ENCODE measurements at places on chromosomes 2 and 18. TPM values are rescaled to one million over a fixed set of nuclear protein-coding genes. Genes with fewer than 3 reads are reported as not detected.

GRCh38 chr2:149858216-149858615 lies 270.6 kb upstream of the MMADHC start:
- DNase-seq: peak; percentile 52

DNA sequence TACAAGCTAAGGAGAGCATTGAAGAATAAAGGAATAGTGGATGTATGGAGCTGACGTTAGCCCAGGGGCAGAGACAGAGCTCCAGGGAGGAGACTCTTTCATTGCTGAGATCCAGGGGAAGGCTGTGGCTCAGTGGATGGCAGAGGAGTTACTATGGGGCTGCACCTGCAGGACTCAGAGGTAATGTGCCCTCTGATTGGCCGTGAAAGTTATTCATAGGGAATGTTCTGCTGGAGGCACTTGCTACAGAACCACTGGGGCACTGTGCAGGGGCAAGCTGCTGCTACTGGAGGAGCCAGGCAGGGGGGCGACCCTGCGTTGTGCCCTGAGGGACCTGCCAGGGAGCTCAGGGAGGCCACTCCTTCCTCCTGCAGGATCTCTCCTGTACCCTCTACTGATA lies 199.2 kb downstream of the PTPRM start:
- DNase-seq: no peak

DNA sequence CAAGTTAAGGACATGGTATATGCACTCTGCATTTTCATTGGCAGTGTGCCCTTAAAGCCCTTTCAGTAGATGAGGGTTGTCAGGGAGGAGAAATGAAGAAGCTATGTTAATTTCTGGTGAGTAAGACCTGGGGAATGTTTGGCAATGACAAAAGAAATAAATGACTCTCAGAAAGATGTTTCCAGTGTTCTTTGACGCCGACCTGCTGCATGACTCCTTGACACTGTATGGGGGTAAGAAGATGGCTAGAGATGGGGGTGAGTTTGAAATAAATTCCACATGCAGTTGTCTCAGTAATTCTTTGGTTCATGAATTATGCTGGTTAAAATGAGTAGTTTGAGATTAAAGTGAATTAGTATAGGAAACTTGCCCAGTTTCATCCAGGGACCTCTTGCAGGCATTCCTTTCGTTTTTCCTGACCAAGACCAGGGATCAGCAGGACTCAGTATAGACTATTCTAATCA lies 5.9 kb downstream of the CCDC121 start:
- peak; percentile 18 for DNase-seq

DNA sequence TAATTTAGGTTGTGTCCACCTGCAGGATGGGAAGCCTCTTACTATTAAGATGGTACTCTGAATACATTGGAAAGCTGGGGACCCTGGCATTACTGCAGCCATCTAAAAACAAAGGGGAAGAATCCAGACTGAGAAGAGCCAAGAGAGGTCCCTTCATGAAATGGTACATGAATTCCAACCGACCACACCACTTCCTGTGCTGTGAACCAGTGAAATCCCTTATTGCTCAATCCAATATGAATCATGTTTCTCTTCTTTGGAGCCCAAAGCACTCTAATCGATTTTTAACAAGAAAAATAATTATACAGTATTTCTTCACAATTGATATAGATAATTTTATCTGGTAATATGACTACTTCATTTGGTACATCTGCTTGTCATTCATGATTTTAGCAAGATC lies 479.7 kb upstream of the RAB6C start:
- no peak for DNase-seq

DNA sequence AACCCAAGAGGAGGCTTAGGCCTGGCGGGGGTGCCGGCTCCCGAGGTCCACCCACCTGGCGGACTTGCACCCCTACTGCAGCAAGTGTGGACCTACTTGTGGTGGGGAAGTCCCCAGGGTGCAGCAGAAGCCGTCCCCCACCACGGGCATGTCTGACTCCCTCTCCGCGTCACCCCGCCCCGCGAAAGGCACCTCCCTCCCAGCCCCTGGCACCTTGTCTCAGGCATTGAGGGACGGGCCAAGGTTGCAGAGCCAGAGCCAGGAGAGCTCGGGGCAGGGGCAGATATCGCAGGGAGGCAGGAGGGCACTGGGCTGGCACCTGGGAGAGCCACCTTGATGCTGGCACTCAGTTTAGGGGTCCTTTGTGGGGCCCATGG lies 19.0 kb downstream of the CROCC2 start:
- no peak for DNase-seq

GRCh38 chr2:144501118-144501517 lies 18.8 kb downstream of the ZEB2 start:
- peak; percentile 49 for DNase-seq

GRCh38 chr2:53827398-53828175 lies 32.2 kb downstream of the GPR75 start:
- no peak for DNase-seq

GRCh38 chr2:161990741-161991140 lies 83.3 kb downstream of the DPP4 start:
- peak; percentile 94 for DNase-seq

DNA sequence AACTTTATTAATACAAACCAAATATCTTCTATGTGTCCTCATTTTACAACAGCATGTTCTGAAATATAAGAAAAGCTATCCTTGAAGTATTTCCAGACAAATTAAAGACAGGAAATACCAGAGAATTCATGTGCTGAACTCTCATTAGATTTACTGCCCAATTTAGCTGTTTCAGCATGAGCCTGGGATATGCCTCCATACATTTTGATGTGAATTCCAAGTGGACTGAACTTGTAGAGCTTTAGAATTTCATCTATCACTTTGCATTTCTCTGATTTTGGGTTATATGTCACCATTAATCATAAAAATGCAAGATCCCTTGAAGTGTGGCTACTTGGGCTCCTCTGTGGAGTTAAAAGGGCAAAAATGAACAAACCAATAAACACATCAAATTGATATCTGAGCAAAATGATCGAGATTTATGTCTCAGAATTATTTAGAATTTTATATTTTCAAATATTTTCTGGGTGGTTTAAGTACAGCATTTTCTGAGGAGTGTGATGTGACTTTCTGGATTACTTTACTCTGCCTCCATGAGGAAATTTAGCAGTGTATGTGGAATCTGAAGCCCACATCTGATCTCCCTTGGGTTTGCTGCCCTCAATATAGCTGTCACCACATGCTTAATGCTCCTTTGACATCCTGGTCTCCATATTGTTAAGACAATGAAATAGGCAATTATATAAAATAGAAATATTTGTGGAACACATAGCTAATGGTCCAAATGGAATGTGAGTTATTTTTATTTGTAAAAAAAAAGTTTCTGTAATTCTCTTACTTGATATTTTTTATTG lies 206.6 kb upstream of the RBMS1 start:
- peak; percentile 30 for DNase-seq

DNA sequence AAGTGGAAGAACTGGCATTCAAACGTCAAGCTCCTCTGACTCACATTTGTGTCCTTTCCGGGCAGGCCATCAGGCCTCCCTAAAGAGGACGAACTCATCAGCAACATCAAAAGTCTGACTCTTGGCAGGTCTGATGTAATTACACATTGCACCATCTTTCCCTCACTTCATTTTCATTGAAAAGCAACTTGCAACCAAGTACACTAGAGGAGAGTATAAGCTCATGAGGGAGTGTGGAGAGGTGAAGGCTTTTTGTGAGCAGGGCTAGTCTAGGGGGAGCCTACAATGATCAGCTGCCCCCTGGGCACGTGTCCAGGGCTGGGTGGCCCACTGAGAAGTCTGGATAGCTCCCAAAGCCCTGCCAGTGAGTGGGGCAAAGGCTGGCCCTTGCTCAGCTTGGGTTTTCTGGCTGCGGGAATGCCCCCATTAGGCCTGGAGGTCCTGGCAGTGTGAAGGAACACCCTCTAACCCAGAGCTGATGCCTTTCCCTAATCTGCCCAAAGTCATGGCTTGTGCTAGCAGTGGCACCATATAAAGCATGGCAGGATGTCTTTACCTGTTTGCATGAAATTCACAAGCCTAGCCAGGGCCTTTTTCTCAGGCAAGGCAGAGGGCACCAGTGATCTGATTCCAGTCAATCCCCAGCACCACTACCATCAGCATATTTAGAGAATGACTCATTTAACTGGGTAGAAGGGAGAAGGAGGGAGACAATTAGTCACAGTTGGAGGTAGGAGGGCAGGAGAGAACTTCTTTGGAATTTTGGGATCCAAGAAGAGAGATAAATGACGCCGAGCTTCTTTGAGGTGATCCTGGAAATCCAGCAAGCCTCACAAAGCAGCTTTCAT lies 8.5 kb upstream of the DAW1 start:
- DNase-seq: peak; percentile 85

DNA sequence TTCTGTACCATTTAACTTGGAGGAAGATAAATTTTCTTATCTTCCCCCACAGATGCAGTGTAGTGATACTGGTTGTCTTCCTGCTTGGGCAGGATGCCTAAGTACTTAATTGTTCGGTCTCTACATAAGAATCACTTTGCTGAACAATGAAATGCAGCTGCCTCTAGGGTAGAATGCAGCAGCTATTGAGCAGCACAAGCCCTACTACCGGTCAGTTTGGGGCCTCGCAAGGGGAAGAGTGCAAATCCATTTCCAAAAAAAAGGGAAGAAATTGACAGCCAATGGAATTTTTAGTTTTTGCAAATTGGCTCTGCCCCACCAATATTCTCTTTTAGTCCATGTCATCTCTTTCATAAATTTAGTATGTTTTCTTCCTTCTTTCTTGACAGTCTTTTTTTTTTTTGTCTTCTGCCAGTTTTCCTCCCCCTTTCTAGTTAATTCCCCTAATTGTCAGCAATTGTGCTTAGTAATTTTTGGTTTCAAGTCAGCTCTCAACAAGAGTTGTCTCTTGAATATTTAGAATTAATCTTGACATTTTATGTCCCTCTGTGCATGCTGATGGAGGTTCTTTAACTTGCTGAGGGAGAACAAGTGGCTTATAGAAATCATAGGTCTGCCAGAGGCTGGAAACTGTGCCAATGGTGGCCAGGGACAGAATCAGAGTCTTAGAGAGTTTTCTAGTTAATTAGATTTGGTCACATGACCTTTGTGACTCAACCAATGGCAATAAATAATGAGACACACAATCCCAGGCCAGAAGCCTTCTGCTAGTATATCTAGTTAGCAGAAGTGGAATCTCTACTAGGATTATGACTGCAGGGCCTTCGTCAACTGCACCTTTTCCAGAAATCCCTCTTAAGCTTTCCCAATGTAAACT lies 270.0 kb downstream of the CTNNA2 start:
- DNase-seq: no peak

DNA sequence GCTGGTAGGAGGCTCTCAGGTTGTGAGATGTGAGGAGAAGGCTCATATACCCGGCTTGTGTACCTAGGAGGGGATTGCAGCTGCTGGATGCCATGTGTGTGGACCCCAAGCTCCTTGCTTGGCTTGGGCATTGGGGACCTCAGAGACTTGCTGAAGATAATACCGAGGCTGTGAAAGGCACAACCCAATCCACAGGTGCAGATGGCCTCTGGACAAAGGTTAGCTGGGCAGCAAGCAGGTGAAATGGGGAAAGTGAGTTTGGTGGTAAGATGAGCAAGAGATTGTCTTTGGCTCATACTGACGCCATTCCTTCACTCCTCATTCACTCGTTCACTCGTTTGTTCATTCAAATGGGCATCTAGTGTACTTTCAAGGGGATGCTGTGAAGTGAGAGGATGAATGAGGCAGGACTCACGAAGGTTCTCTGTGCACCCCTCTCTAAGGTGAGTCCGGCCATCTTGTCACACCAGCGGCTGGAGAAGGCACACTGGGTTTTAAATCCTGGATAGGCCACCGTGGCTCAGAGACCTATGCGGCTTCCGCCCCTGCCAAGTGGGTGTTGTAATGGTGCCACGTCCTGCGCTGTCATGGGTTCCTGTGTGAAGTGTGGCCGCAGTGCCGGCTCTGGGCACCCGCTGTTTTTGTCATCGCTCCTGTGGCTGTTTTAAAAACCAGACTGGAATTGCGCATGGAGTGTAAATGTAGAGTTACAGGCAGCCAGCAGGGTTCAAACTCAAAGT lies 13.7 kb downstream of the FBLN7 start:
- DNase-seq: no peak

DNA sequence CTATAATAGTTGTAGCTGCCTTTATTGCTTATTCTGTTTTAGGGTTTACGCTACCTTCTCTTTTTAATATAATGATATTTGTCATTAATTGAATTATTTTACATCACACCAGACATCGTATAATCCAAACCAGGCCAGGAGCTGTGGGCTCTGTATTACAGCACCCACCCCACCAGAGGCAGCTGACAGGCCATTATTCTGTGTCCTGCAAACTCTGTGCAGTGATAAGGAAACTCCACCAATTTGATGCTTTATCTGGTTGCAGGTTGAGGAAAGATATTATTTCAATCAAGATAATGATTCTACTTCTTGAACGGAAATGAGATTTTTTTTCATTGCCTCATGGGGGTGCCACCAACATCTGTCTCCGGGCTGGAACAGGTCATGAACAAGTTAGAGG lies 227.3 kb downstream of the ZBTB7C start:
- no peak for DNase-seq

DNA sequence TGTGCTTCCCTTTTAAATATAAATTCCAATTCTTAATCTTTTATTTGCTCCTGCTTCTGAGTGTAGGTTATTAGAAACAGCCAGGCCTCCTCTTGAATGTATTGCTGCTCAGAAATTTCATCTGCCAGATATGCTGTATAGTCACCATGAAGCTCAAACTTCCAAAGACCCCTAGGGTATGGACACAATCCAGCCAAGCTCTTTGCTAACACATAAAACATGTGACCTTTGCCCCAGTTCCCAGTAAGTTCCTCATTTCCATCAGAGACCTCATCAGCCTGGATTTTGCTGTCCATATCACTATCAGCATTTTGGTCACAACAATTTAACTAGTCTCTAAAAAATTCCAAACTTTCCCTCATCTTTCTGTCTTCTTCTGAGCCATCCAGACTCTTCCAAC lies 75.2 kb downstream of the MAP2 start:
- DNase-seq: peak; percentile 31

GRCh38 chr18:37285825-37286224 lies 279.8 kb downstream of the CELF4 start:
- no peak for DNase-seq

DNA sequence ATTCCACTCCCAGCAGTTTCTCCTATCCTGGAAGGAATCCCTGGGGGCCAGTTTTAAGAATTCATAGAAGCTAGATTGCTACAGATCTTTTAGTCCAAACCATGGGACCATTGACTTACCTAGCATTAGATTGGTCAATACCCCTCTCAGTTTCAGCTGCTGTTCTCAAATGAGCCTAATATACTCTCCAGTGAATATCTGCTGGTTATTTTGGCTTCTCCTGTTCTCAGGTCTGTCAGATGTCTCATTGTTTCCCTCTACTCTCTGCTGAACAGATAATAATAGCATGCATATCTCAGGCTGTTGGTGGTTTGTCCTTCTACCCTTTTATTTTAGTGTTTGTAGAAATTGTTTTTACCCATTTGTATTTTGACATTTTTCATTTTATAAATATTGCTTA lies 99.5 kb downstream of the FHOD3 start:
- DNase-seq: no peak

The SCYGR8 gene
- total RNA-seq: not detected

The IL1A gene
- 0.32 TPM for total RNA-seq

The LAMA1 gene
- total RNA-seq: 14.5 TPM

The ST8SIA3 gene
- total RNA-seq: not detected

The MDH1B gene
- 1.3 TPM for total RNA-seq

The BOD1L2 gene
- not detected for total RNA-seq

The TRPM8 gene
- total RNA-seq: not detected
